IPS-NIHi11 (cell line): ENCODE measurements at places on chromosomes 6 and 20.

GRCh38 chr20:59645761-59646171 lies 41.4 kb downstream of the PHACTR3 start:
- DNase-seq: no peak

GRCh38 chr6:159877256-159877808 lies 13.5 kb upstream of the MAS1 start:
- no peak for DNase-seq

GRCh38 chr6:99091985-99092384 lies 144.2 kb upstream of the FBXL4 start:
- no peak for DNase-seq

- DNase-seq: no peak
These were observed 545 bp upstream of the VSX1 start for GRCh38 chr20:25082498-25082873.

GRCh38 chr20:40046703-40047102 lies 642.3 kb downstream of the MAFB start:
- no peak for DNase-seq

- no peak for DNase-seq
These were observed 75.9 kb downstream of the MYLK4 start for GRCh38 chr6:2674857-2675256.

DNA sequence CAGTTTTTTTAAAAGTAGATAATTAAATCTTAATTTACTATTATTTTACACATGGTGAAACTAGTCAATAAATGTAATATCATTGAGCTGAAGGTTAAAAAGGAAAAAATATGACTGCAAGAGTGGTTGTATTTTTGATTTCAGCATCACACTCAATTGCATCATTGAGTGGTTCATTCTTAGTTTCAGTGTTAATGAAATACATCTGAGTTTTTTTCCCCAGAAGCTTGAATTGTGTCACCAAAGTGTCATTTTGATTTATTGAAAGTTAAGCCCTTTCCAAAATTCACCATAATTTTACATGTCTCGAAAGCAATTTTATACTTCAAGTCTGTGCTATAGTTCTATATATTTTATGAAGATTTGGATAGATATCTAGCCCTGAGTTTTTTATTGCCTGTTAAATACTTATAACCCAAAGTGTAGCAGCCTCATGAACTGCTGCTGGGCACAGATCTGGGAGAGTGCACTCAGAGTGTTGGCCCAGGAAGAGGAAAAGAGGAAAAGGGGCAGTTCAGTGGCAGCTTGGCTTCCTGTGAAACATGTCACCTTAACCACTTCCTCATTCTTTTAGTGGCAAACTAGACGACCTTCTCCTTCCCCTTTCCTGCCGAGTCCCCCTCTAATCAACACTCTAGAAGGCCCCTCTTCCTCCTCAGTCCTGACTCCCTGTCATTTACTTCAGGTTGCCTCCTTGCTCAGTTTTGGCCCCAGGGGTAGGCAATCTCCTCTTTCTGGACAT lies 140.7 kb downstream of the ESR1 start:
- DNase-seq: no peak

DNA sequence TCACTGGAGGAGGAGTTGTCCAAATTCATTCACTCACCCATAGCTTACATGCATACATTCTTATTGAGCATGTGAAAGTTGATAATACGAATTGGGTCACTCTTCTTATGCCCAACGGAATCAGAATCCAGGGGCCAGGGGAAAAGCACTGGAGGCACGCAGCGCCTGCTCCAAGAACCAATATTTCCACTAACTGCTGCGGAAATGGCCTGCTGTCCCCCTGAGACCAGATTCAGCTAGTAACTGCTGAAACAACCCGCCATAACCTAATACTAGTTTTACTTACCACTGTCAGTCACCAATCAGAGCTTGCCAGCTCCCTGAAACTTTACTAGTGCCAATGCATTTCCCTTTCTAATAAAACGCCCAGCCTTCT lies 641 bp upstream of the FKBP1A start:
- no peak for DNase-seq
